IMR-90 (cell line): ENCODE measurements at places on chromosomes 11 and 22.

DNA sequence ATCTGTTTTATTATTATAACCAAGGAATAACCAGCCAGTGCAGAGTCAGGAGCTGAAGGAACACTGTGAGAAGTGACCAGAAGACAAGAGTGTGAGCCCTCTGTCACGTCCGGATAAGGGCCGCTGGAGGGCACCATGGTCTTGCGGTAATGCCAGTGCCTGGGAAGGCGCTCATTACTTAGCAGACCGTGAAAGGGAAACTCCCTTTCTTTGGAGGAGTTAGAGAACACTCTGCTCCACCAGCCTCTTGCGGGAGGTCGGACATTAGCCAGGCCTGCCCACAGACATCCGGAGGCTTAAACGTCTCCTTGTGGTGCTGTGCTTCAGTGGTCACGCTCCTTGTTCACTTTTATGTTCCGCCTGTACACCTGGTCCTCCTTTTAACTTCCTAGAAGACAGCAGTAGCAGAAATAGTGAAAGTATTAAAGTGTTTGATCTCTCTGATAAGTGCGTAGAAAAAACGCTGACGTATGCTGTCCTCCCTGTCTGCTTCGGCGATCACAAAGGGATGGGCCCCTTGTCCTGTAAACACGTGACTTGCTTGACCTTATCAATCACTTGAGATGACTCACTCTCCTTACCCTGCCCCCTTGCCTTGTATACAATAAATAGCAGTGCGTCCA is 120.6 kb upstream of the LMO1 start:
- no peak for DNase-seq
- H3K36me3 ChIP-seq, result no peaks in the 10 kb centered on the region
- H3K27ac ChIP-seq, result no peak overlapping the region
- H3K4me1 ChIP-seq, result no peaks in the 10 kb centered on the region
- no peak overlapping the region for H3K4me3 ChIP-seq
- H3K27me3 ChIP-seq, result no peaks in the 10 kb centered on the region; the same call in 1 of the 2 replicates

DNA sequence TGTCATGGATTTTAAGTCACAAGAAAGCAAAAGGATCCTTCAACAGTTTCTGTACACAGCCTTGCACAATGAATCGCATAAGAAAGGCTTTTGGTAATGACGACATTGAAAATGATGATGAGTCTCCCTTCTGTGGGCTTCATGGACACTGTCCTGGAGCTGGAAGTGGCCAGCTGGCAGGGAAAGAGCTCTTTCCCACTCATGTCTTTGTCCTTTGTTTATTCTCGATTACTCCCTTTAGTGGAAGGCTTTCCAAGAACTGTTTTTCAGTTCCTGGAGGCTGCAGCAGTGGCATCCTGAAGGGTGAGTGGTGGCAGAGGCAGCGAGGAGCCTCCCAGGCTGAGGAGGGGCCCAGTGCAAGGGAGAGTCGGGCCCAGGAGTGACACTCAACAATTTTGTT is 505.2 kb downstream of the NTM start:
- peak; percentile 57 for DNase-seq
- H3K4me3 ChIP-seq, result no peak overlapping the region
- no peaks in the 10 kb centered on the region for H3K27me3 ChIP-seq
- H3K36me3 ChIP-seq, result no peaks in the 10 kb centered on the region; the same call in 1 of the 2 replicates

GRCh38 chr11:44889266-44889665 is 61.4 kb downstream of the TP53I11 start:
- no peaks in the 10 kb centered on the region for H3K36me3 ChIP-seq
- peaks cover 6% of the 10 kb centered on the region for H3K27me3 ChIP-seq
- peak; percentile 23 for DNase-seq
- H3K4me3 ChIP-seq, result no peak overlapping the region
- H3K27ac ChIP-seq, result no peak overlapping the region
- H3K4me1 ChIP-seq, result peaks cover 13% of the 10 kb centered on the region

DNA sequence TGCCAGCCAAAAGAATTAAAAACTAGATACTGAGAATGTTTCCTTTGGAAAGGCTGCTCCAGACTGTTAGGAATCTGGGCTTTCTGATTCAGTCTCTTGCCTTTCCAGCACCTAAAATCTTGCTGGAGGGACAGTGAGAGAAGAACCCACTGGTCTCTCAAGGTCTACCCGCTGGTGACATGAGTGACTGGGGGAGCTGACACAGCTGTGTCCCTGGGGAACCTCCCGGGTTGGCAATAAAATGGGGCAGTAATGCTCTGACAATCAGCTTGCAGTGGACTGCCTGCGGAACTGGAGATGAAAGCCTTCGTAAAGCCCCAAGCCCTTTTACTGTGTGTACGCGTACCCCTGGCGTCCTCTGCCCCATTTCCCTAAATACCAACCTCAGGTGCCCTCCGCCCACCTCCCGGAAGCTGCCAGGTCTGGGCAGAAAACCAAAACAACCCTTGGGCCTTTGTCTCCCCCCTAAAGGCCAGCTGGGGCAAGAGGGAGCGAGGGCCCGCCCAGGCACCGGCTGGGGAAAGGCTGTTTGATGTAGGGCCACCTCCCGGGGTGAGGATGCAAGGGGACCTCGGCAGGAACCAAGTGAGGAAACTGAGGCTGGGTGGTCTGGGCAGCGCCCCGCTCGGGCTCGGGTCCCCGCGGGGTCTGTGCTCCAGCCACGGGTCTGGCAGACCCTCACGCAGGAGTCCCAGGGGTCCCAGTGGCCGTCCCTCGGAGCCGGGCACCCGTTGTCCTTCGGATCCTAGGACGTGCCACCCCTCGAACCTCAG is 741 bp downstream of the CARS1 start:
- peaks cover 17% of the 10 kb centered on the region for H3K36me3 ChIP-seq
- H3K4me3 ChIP-seq, result peak overlapping the region; percentile 87
- H3K27me3 ChIP-seq, result no peaks in the 10 kb centered on the region
- peak overlapping the region; percentile 97 for H3K27ac ChIP-seq
- peaks cover 15% of the 10 kb centered on the region for H3K4me1 ChIP-seq

GRCh38 chr11:12066799-12067508 is 43.4 kb upstream of the MICAL2 start:
- no peaks in the 10 kb centered on the region for H3K36me3 ChIP-seq
- no peak overlapping the region for H3K4me3 ChIP-seq
- peak overlapping the region; percentile 86 for H3K27ac ChIP-seq
- no peaks in the 10 kb centered on the region for H3K27me3 ChIP-seq
- peaks cover 20% of the 10 kb centered on the region for H3K4me1 ChIP-seq

DNA sequence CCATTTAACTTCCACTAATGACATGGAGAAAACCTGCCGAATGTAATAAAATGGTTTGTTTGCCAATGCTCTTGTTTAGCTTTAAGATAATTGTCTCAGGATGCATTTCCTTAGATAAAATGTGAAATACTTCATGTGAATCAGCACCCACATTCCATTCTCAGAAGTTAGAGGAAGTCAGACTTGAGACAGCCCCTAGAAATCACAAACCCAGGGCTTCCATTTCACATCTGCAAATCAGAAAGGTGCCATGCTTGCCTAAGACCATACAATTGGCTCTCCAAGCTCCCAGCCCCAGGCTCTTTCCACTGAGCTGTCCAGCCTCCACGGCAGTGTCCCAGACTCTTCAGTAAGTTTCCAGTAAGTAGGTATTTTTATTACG is 35.6 kb upstream of the ADORA2A start:
- H3K27me3 ChIP-seq, result no peaks in the 10 kb centered on the region
- H3K4me1 ChIP-seq, result peaks cover 16% of the 10 kb centered on the region
- H3K27ac ChIP-seq, result no peak overlapping the region
- peaks cover 5% of the 10 kb centered on the region for H3K36me3 ChIP-seq
- peak; percentile 77 for DNase-seq

GRCh38 chr11:15665368-15665871 is 550.7 kb downstream of the INSC start:
- H3K27ac ChIP-seq, result peak overlapping the region; percentile 23; the same call in 1 of the 2 replicates
- peaks cover 7% of the 10 kb centered on the region for H3K4me1 ChIP-seq
- no peaks in the 10 kb centered on the region for H3K27me3 ChIP-seq
- no peak overlapping the region for H3K4me3 ChIP-seq
- peak; percentile 72 for DNase-seq
- H3K36me3 ChIP-seq, result no peaks in the 10 kb centered on the region

GRCh38 chr22:32615874-32616564 is 141.4 kb downstream of the FBXO7 start:
- no peak overlapping the region for H3K4me3 ChIP-seq
- no peaks in the 10 kb centered on the region for H3K36me3 ChIP-seq
- DNase-seq, result no peak
- H3K27me3 ChIP-seq, result peaks cover 3% of the 10 kb centered on the region
- peaks cover 15% of the 10 kb centered on the region for H3K4me1 ChIP-seq

DNA sequence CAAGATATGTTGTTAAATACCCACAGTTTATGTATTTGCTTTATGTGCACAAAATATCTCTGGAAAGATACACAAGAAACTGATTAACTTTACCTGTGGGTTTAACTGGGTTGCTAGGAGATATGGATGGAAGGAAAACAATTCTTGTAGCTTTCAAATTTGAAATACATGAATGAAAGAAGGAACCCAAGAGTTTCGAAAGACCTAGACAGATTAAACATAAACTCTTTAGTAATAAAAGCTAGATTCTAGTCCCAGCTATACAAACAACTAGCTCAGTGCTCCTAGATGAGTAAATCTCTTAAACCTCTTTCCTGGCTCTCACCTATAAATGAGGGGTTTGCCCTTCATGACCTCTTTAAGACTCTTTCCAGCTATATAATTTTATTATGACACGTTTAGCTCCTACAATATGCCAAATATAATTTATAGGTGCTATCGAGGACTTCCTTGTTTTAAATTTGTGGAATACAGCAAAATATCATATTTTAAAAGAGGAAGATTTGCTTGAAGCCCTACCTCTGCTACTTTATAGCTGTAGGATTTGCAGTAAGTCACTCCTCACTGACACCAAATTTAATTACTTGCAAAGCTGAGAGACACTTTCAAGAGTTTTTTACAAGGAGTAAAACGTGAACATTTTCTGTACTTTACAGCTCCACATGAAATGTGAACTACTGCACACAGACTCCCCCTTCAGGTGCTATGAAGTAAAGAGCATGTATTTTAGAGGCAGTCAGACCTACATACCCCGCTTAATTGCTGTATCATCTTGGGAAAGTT is 50.7 kb downstream of the RRAS2 start:
- peak; percentile 58 for DNase-seq
- no peak overlapping the region for H3K27ac ChIP-seq
- H3K4me1 ChIP-seq, result peaks cover 13% of the 10 kb centered on the region
- H3K36me3 ChIP-seq, result no peaks in the 10 kb centered on the region

DNA sequence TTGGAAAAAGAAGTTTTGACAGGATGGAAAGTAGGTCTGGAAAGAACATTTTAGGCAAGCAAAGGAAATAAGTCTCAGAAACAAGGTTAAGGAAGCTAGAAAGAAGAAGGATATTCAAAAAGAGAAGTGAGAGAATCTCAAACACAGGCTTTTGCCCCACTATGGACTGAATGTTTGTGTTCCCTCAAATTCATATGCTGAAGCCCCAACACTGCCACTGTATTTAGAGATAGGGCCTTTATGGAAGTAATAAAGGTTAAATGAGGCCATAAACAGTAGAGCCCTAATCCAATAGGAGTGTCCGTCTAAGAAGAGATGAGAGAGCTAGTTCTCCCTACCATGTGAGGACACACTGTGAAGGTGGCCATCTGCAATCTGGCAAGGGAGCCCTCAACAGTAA is 20.6 kb upstream of the RPS13 start:
- no peak overlapping the region for H3K27ac ChIP-seq
- H3K4me3 ChIP-seq, result no peak overlapping the region
- no peaks in the 10 kb centered on the region for H3K27me3 ChIP-seq

- no peaks in the 10 kb centered on the region; the same call in none of the 2 replicates for H3K27me3 ChIP-seq
- H3K27ac ChIP-seq, result no peak overlapping the region
- no peaks in the 10 kb centered on the region for H3K4me1 ChIP-seq
- H3K4me3 ChIP-seq, result no peak overlapping the region
- DNase-seq, result peak; percentile 82
- H3K36me3 ChIP-seq, result no peaks in the 10 kb centered on the region
Observed at GRCh38 chr11:74418509-74418895, 20.3 kb upstream of the PGM2L1 start.

- H3K27ac ChIP-seq, result no peak overlapping the region
- no peak for DNase-seq
- no peaks in the 10 kb centered on the region for H3K4me1 ChIP-seq
- no peaks in the 10 kb centered on the region for H3K27me3 ChIP-seq
- H3K4me3 ChIP-seq, result no peak overlapping the region
Observed at GRCh38 chr22:17145021-17145680, 13.9 kb downstream of the HDHD5 start.

DNA sequence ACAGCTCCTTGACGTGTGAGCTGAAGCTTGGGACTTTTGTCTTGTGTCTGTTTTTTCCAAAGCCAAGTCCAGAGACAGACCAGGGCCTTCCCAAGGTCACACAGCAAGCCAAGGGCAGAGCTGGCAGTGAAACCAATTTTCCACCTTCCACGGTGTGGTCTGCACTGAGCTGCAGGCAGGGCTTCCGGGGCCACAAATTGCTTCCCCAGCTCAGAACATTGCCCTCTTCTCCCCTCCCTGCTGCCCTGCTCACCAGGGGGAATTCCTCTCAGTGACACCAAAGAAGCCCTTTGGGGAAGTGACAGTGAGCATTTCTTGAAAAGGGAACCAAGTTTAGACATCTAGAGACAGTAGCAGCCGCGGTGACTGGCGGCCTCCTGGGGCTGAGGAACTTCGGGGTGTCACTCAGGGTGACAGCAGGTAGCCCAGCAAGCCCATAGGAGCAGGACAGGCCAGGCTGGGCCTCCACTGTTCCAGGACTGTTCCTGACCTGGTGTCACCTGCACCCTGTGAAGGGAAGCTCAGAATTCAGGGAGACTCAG is 9.2 kb downstream of the FXYD2 start:
- H3K27me3 ChIP-seq, result no peaks in the 10 kb centered on the region
- DNase-seq, result no peak
- no peak overlapping the region for H3K27ac ChIP-seq
- peaks cover 2% of the 10 kb centered on the region; the same call in 1 of the 2 replicates for H3K4me1 ChIP-seq

GRCh38 chr11:20771681-20772080 is 102.3 kb downstream of the NELL1 start:
- H3K4me3 ChIP-seq, result no peak overlapping the region
- no peak for DNase-seq
- H3K27me3 ChIP-seq, result no peaks in the 10 kb centered on the region

DNA sequence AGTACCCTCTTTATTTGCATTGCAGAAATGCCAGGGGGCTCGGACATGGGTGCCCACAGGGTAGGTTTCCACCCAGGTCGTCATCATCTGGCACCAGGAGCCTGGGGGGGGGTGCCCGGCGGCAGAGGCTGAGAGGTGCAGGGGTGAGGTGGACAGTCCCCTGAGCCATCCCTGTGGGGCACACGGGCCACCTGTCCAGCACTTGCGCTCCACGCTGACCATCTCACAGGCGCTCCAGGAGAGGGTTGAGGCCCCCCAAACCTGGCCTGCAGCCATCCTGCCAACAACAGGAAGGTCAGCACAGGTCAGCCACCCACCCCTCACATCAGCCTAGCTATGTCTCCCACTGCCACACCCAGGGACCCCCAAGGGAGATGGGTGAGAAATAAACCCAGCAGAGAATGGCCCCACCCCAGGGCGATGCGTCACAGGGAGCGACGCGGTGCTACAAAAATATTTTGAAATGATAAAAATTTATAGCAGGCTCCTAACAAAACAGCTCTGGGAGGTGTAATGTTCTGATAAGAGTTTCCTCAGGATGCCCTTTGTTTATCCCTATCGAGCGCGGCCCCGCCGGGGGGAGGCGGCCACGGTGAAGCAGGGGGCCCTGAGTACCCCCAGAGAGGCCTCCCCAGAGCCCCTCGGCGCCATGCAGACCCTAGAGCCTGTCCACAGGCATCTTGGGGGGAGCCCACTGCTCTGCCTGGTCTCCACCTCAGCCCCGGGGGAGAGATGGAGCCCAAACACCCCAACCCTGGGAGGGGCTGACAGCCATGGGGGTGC is 21.0 kb upstream of the GNB1L start:
- peaks cover 1% of the 10 kb centered on the region; the same call in 1 of the 2 replicates for H3K36me3 ChIP-seq
- H3K27ac ChIP-seq, result no peak overlapping the region
- H3K4me3 ChIP-seq, result no peak overlapping the region
- DNase-seq, result no peak

GRCh38 chr11:130828741-130829140 is 87.5 kb downstream of the SNX19 start:
- peaks cover 3% of the 10 kb centered on the region for H3K27me3 ChIP-seq
- H3K27ac ChIP-seq, result no peak overlapping the region
- H3K4me1 ChIP-seq, result peaks cover 16% of the 10 kb centered on the region
- no peak for DNase-seq
- no peaks in the 10 kb centered on the region for H3K36me3 ChIP-seq
